Keratinocyte (primary cell): ENCODE measurements at places on chromosomes 13 and 19. TPM values are rescaled to one million over a fixed set of nuclear protein-coding genes. Genes with fewer than 3 reads are reported as not detected.

DNA sequence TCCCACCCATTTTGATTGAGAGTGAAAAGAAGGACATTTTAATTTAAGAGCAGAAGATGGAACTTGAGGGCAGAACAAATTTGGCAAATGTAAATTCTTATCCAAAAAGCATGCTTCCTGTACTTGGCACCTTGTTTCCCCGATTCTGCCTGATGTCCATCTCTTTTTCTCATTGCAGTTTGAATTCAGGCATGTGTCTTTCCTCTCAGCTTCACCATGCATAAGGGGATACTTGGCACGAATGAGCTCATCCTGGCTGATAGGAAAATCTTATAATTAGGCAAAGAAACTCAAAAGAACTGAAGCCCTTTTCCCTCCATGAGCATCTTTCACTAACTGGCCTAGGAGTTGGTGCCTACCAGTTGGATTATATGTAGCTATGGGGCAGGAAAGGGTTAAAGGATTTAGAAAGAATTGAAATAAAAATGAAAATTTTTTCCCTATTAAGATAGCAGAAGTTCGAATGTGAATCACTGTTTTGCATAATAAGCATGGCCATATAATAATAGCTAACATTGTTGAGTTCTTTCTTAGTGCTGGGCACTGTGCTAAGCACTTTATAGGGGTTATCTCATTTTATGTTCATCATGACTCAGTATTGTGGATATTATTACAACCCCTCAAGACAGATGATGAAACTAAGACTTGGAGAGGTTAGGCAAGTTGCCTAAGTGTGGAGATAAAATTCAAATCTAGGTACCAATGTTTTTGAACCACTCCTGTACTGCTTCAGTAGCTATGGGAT lies 386.6 kb downstream of the KCNRG start:
- no peak overlapping the region for H3K4me3 ChIP-seq
- H3K27ac ChIP-seq = no peak overlapping the region
- no peaks in the 10 kb centered on the region for H3K27me3 ChIP-seq
- peaks cover 10% of the 10 kb centered on the region for H3K4me1 ChIP-seq

GRCh38 chr19:6743066-6743465 lies 3.6 kb downstream of the TRIP10 start:
- H3K4me1 ChIP-seq = peaks cover 36% of the 10 kb centered on the region
- no peaks in the 10 kb centered on the region for H3K27me3 ChIP-seq
- DNase-seq = no peak
- no peak overlapping the region for H3K4me3 ChIP-seq
- H3K36me3 ChIP-seq = peaks cover 26% of the 10 kb centered on the region
- H3K27ac ChIP-seq = no peak overlapping the region

DNA sequence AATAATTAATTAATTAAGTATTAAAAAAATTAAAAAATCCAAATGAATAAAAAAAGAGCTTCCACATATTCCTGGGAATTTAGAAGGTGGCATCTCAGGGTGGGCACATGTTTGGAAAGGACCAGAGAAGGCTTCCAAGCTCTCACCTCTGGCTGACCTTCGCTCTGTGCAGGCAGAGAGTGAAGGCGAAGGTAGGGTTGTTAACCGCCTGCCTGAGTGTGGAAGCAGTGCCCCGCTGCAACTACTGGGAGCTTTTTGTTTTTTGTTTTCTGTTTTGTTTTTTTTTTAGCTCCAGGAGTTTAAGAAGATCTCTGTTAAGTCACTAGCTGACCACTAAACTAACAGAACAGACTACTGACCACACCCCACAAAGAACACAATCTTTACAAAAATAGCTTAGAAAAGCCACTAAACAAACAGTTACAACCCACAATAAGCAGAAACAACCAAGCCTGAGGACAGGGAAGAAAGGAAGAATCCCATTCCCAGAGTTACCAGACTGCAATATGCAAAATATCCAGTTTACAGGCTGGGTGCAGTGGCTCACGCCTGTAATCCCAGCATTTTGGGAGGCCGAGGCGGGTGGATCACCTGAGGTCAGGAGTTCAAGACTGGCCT lies 11.4 kb downstream of the ZNF541 start:
- DNase-seq = no peak
- no peak overlapping the region for H3K4me3 ChIP-seq
- no peaks in the 10 kb centered on the region for H3K36me3 ChIP-seq
- no peak overlapping the region for H3K27ac ChIP-seq
- H3K27me3 ChIP-seq = no peaks in the 10 kb centered on the region

DNA sequence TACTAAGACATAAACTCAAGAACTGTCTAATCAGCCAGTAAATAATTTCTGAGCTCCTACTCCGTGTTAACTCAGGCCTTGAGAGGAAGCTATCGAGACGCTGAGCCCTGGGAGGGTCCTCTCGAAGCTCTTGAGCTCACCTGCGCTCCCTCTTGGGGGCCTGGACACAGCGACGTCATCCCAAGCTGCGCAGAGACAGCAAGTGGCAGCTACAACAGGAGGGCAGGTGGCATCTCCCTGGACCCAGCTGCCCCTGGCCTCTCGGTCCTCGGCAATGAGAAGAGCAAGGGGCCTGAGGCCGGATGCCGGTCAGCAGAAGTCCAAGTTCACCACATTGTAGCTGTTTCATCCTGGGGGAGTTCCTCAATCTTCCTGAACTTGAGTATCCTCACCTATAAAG lies 30.5 kb upstream of the TUBGCP3 start:
- DNase-seq = no peak
- H3K36me3 ChIP-seq = no peaks in the 10 kb centered on the region
- H3K4me3 ChIP-seq = no peak overlapping the region
- H3K27me3 ChIP-seq = peaks cover 9% of the 10 kb centered on the region
- H3K27ac ChIP-seq = no peak overlapping the region

DNA sequence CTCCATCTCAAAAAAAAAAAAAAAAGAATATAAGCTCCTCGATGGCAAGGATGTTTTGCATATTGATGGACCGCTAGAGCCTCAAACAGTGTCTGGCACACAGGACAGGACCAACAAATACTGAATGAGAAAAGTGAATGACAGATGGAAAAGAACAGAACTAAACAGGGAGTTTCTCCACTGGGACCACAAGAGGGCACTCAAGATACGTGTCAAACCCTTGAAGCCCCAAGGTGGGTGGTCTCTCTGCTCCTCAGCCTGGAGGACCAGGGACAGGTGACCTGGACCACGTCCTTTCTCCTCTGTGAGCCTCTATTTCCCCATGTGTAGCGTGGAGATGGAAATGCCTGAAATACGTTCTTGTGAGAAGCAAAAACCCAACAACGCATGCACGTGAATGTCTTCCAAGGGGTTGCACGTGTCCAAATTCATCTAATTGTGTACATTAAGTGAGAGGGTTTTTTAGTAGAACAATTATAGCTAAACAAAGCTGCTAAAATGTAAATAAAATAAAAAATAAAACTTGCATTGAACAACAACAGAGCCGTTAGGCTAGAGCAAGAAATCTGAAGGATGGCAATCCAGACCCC lies 5.7 kb upstream of the CDC42EP5 start:
- no peak overlapping the region for H3K4me3 ChIP-seq
- DNase-seq = no peak
- no peaks in the 10 kb centered on the region for H3K27me3 ChIP-seq
- peaks cover 2% of the 10 kb centered on the region for H3K4me1 ChIP-seq
- no peaks in the 10 kb centered on the region for H3K36me3 ChIP-seq
- H3K27ac ChIP-seq = no peak overlapping the region

GIPR gene
- 0.97 to 2.2 TPM (median 1.4 TPM) in 3 replicates for polyA plus RNA-seq
